ENCODE measurements at places on chromosomes 11 and 22.

DNA sequence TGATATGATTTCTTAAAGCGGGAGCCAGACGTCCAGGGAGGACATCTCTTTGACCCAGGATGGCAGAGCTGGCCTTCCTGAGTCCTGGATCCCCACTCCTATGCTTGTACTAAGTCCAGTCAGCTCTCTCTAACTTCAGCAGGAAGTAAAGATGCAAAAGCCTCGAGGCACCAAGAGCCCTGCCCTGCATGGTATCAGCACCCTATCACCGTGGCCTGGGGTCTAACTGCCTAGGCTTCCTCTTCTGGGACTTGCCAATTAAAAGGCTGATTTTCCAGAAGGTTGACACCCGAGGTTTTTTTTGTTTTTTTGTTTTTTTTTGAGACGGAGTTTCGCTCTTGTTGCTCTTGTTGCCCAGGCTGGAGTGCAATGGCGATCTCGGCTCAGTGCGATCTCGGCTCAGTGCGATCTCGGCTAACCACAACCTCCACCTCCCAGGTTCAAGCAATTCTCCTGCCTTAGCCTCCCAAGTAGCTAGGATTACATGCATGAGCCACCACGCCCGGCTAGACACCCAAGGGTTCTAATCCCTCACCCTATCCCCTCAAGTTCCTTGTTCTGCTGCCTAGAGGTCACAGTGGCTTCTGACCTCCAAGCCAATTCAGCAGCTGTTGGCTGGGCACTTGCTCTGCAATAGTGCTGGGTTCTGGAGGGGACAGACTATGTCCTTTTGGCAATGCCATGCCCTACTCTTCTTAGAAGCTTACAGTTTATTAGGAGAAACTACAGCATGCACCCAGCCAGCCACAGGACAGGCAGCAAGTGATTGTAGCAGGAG is 50.6 kb upstream of the FTH1 start:
- no peak for DNase-seq

DNA sequence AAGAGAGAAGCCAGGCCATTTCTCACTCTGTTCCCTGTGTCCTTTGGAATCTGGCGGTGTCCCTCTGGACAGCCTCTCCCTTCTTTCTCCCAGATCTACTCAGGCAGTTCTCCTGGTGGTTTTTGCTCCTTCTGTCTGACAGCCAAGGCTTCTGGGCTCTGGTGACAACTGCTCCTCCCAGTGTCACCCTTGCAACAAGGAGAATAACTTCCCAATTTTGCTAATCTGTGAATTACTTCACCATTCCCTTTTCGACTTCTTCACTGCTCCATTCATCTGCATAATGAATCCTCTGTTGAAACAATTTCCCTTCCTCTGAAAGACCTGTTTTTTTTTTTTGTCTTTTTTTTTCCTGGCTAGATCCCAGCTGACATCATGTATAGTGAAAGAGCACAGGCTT is 56.3 kb upstream of the PDE3B start:
- no peak for DNase-seq

GRCh38 chr11:29161191-29161590 is 855.6 kb downstream of the KCNA4 start:
- DNase-seq = no peak

DNA sequence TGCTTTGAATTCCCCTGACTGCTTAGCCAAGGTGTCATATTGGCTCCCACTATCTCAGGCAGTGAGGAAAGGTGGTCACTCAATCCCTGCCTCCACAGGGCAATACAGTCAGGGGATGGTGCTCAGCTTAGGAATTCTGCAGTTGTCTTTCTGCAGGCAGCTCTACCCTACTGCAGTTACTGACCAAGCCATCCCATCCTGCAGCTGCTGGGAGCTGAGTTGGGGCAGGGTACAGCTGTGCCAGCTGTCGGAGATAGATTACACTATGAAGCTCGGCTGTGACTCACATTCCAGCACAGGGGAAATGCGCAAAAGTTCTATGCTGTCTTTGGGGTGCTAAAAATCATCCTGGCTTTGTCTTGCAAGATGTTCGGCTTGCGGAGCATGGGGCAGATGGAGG is 4.4 kb upstream of the DAGLA start:
- DNase-seq = no peak

- DNase-seq = no peak
These were observed 26.7 kb downstream of the RRP8 start for GRCh38 chr11:6576471-6577373.

- DNase-seq = no peak
These were observed 25.6 kb downstream of the SYT7 start for GRCh38 chr11:61555051-61555969.

- DNase-seq = no peak
These were observed 99.8 kb downstream of the CEP164 start for GRCh38 chr11:117427356-117427874.

DNA sequence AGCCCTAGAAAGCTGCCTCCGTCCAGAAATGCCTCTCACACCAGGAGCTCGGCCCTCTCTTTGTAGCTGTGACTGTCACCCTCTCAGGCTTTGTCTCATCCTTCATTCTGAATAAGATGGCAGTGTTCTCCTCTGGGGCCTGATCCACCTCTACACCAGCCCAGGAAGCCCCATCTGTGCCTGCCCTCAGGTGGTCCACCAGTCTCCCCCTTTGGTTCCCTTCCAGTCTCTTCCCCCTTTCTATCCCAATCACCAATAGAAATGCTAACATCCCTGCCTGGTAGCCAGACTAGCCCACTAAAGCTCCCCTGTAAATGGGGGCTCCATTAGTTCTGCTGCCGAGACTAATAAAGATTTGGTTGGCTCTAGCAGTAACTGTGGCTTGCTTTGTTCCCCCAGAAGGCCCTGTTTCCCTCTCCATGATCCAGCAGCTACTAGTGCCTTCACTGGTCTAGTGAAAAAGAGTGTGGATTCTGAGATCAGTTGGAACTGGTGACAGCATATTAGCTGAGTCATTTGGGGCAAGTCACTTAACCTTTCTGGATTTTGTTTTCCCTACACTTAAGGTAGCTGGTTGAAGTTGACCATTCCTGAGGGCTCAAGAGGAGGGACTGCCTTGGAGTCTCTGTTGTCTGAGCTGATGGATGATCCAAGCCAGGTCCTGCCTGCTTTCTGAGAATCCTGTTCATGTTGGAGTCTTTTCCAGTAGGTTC is 16.2 kb downstream of the PLEKHB1 start:
- DNase-seq = no peak

DNA sequence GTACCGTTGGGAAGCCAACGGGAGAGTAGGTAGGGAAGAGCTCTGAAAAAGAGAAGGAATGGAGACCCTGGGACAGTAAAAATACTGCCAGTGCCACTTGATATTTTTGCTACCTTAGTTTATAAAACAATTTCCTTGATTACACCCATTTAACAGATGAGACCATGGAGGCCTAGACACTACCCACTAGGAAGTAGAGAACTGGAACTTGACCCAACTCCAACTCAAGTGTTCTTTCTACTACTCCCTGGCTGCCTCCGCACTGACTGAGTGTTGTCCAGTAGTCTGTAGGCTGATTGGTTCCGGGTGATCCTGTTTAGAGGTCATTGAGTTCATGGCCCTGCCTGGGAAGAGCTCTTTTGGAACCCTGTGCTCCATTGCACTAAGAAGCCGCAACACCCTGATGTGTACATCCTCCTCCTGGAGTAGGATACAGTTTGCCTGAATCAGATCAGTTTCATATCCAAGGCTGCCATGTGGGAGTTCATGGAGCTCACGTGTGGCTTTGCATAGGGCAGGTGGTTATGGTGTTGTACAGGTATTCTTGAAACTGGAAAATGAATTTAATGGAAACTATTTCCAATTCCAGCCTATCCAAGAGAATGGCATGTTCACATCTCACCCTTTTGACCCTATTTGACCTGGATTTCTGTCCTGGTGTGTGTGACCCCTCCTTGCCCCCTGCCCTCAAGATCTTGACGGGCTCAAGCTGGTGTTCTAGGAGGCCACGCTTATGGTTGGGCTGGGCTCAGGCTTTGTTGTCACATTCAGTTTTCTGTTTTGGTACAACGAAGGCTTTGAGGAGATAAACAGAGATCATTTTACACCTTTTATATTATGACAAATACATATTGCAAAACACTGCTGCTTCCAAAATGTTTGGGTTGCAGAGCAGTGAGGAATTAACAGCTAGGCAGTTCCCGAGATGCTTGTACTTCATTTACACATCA is 102.2 kb upstream of the NNMT start:
- no peak for DNase-seq

- no peak for DNase-seq
These were observed 70.5 kb downstream of the LUZP2 start for GRCh38 chr11:24567380-24567779.

DNA sequence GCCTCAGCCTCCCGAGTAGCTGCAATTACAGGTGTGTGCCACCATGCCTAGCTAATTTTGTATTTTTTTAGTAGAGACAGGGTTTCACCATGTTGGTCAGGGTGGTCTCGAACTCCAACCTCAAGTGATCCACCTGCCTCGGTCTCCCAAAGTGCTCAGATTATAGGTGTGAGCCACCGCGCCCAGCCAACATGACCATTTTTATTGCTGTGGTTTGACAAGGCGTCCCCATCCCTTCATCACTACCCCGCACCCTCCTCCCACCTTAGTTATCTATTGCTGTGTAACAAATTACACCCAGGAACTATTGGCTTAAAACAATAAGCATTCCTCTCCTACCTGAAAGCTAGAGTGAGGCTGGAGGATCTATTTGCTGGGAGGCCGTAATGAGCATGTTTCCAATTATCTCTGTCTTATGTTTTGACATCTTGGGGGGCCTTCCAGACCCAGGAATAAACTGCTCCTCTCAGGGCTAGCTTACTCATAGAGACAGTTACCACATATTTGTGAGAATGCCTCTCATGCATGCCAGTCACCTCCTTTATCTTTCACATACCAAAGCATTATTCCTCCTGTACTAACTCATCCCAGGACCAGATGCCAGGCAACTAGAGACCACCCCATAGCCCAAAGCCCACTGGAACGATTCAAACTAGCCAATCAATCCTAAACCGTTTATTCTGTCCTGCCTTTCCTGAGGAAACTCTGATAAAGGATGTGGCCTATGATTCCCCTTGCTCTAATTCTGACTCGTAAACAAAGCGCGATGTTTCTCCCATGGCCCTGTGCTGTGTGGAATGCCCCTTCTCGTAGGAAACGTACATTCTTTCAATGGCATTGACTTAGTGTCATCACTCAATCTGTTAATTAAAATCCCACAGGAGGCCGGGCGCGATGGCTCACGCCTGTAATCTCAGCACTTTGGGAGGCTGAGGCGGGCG is 19.4 kb downstream of the SNU13 start:
- no peak for DNase-seq

- DNase-seq = no peak
These were observed 17.9 kb upstream of the MUC6 start for GRCh38 chr11:1054143-1055108.

DNA sequence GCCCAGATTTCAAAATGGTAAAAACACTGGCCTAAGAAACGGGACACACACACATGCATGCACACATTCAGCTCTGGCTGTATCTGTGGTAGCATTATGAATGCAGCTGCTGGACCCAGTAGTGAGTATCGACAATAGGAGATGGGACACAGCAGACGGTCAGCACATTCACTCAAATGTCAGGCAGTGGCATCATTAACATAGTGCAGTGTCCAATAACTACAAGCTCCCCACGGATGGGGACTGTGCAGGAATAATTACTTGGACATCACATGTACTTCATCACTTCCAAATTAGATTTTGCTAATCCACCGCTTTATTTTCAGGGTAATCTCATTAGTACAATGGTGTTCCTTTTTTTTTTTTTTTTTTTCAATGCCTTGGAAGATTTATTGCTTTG is 109.5 kb downstream of the FANCF start:
- DNase-seq = no peak

DNA sequence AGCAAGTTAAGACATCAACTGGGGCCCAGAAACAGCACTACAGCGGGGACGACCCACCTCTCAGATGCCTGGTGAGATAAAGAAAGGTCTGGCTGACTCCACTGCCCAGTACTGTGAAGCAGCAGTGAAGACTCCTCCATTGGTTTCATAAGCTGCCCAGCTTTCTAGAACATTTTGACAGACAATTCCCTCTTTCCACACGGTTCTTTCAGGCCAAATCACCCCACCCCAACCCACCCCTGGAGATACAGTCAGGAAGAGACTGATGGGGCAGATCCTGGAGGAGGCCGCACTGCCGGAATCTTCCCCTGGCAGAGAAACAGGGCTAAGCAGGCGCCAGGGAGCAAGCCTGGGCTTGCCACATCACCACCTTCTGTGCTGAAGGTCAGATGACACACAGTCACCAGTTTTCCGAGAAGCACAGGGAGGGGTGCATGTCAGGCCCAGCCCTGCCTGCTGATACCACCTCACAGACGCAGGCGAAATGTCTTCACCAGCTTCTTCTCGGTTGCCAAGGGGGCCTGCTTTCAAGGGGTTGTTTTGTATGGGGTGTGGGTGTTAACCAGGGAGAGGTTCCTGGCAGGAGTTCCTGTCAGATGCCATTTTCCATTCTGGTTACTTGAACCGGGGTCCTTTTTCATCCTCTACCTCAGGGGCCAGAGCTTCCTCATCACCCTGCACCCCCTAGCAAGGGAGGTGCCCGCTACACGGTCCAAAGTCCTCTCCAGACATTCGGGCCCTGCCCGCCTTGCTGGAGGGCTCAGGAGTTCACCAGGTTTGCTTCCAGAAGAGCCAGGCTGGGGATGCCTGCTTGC is 1.4 kb upstream of the NEAT1 start:
- peak; percentile 79 for DNase-seq

- no peak for DNase-seq
These were observed 8.9 kb downstream of the TMEM218 start for GRCh38 chr11:125102510-125102909.

DNA sequence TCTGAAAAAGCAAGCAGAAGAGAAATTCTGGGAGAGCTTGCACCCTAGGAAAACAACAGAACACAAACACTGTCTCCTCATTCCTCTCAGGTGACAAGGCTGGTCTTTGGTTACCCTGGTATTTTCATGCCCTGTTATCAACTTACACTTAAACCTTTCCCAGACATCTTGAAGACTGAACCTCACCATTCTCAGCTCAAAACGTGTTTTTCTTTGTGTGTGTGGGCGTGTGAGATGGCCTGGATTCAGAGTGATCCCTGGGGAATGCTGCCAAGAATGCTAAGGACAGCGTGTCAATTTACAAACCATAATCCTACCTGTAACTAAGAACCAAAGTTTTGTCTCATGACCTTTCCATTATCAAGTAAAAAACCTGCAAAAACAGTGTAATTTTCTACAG is 33.3 kb downstream of the ELF5 start:
- DNase-seq = no peak

GRCh38 chr11:83948200-83948599 is 662.0 kb upstream of the CCDC90B start:
- DNase-seq = no peak

GRCh38 chr11:75560644-75561043 is 1.4 kb upstream of the SERPINH1 start:
- no peak for DNase-seq

- DNase-seq = no peak
These were observed 71.0 kb downstream of the BRD1 start for GRCh38 chr22:49756676-49757075.

All from activated CD4-positive, alpha-beta T cell treated with anti-CD3 and anti-CD28 coated beads for 24 hours (primary cell).